Myocyte (in vitro differentiated cells): ENCODE measurements at places on chromosomes 2 and 18.

GRCh38 chr2:209413311-209414014 is 10.4 kb upstream of the MAP2 start:
- DNase-seq = no peak

GRCh38 chr2:105796131-105796638 is 51.5 kb downstream of the NCK2 start:
- no peak for DNase-seq

- DNase-seq = no peak
These were observed 16.0 kb downstream of the TET3 start for GRCh38 chr2:74000666-74001065.

GRCh38 chr2:18701981-18702380 is 112.6 kb upstream of the NT5C1B start:
- DNase-seq = peak; percentile 47

- DNase-seq = no peak
These were observed 176.1 kb downstream of the ZNF521 start for GRCh38 chr18:25175558-25176517.

DNA sequence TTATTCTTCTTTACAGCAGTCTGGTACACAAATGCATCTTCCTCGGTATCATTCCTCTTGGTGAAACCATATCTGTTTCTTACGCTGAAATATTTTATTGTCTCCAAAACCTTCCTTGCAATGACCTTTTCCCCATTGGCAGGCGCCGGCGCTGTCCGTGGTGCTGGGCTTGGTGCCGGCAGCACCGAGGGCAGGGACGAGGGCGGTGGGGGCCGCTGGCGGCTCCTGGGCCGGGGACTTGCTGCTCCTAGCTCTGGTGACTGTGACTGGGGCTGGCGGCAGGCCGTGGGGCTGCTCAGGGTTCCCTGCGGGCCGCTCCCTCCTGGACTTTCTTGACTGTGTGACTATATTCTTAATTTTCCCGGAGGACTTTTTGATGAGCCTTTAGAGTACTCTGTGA is 72.5 kb downstream of the GPR39 start:
- peak; percentile 41 for DNase-seq

DNA sequence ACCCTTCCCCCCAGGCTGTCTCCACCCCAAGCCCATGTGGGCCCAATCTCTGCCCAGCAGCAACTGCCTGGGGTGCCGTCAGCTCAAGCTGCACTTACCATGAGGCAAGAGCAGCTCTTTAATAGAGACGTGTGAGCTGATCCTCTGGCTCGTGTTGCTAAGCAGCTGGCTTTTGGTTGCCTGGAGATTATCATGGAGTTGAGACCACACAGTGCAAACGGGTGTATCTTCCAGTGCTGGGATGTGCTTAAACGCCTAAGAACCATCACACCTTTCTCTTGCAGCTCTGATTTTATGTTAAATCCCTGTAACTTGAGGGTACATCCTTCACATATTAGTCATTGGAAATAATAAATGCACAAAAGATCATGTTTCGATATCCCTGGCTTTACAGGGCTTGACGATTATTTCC is 271.1 kb downstream of the PRKCE start:
- peak; percentile 86 for DNase-seq

- DNase-seq = peak; percentile 80
These were observed 44.4 kb downstream of the FBLN7 start for GRCh38 chr2:112182581-112183034.

GRCh38 chr2:119469661-119470297 is 38.1 kb downstream of the TMEM37 start:
- peak; percentile 10 for DNase-seq

GRCh38 chr2:124501575-124502152 is 476.6 kb downstream of the CNTNAP5 start:
- DNase-seq = no peak

DNA sequence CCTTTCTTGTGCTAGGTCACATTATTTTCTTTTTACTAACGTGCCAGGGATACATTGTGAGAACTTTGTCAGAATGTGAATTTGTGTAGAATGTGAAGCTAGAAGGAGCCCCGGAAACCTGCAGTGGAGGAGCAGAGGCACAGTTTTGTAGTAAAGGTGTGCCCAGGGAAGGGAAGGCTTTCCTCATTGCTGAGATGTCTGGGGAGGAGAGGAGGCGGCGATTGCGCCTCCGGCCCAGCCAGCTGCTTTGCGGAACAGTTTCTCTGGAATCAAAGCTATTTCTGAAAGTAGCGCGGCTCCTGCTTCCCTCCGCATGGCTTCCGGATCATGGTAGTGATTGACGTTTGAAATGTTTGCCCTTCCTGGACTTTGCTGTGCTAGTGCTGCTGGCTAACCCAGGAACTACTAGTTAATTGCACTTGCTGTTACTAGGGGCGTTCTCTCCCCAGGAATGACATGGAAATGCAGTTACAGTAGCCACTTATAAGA is 83.1 kb upstream of the RBM44 start:
- no peak for DNase-seq

- DNase-seq = no peak
These were observed 1.5 kb downstream of the FASTKD1 start for GRCh38 chr2:169572189-169572588.

DNA sequence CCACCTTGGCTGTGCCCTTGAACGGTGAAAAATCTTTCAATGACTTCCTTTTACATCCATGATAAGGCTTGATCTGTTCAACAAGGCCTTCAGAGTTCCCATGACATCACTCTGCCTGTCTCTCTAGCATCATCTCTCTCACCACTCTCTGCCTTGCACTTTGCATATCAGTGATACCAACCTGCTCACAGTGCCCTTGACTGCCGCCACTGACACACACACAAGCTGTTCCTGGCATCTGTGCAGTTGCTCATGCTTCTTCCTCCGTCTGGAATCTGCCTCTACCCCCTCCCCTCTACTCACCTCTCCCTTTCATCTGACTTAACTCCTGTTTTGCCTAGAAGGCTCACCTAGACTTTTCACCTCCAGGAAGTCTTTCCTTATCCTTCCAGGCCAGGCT is 79.1 kb upstream of the SEC11C start:
- no peak for DNase-seq

- peak; percentile 75 for DNase-seq
These were observed 4.8 kb downstream of the SOX11 start for GRCh38 chr2:5696945-5697521.

DNA sequence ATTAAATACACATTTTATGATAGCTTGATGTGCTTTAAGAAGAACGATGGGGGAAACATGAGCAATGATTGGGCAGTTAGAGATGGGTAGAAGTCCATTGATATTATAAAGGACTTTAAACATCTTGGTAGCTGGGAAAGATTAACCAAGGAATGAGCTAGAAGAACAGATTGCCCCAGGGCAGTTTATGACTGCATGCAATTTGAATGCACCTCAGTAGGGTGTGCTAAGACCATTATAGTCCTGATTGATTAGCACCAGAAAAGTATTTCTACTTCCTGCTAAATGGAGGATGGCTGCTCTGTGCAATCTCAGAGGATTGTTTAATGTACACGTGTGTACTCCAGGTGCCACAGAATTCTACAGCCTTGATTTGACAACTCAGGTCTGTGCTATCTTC is 641.9 kb downstream of the CNTNAP5 start:
- DNase-seq = no peak

GRCh38 chr18:46319783-46320182 is 215.6 kb downstream of the HAUS1 start:
- no peak for DNase-seq

DNA sequence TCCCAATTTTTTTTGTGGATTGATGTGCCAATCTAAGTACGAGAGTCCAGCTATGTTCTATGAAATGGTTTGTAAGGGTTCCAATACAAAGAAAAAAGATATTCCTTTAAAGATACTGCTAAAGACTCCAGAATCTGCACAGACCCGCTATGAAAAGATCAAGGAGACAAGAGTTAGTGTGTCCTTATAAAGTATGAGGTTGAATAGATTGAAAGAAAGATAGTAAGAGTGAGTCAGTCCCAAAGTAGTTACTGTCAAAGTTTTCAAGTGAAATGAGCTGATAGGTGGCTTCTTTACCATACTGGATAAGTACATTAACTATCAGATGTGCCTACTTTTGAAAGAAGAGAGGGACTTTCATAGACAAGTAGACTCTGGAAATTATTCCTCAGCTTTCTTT is 17.9 kb upstream of the EHBP1 start:
- no peak for DNase-seq

GRCh38 chr18:39591649-39592048 is 2026.1 kb upstream of the CELF4 start:
- no peak for DNase-seq

DNA sequence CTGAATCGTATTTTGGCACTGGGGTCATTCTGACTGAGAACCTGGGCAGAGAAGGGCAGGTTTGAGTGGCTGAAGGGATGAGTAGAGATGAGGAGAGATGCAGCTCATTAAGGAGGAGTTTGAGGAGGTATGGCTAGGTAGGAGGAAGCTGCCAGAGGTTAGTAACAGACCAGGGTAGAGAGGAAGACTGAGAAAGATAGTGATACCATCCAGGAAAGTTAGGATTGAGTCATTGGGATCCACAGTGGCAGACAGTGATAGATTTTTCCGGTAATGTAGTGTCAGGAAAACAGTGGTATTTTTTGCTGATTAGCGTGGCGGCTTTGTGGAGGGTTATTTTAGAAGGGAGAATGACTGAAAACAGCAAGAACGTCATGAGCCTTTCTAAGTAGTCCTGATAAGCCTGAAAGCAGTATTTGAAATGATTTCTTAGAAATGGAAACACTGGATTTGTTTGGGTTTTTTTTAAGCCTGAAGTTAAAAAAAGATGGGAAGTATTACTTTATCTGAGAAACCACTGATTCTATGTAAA is 65.6 kb upstream of the STON1 start:
- no peak for DNase-seq

DNA sequence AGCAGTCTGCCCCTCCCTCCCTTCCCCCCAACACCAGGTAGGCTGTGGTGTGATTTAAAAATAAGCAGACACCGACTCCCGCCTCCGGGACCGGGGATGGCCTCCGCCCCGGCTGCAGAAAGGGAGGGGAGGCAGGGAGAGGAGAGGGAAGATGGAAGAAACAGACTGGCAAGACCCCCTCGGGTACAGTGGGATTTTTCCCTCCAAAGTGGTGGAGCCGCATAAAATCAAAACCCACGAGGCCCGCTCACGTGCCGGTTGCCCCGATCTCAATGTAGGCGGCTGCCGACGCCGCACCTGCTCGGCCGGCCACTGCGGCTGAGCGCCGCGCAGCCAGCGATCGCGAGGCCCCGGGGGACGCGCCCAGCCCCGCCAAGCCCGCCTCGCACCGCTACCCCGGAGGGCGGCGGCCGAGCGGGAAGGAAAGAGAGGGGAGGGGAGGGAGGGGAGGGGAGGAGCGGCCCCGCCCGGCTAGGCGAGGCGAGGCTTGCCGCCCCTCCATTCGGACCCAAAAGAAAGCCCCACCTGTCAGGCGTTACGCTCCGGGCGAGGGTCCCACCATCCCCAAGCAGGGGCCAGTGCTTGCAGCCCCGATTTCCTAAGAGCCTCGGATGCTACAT is 811 bp downstream of the ADD2 start:
- DNase-seq = no peak

DNA sequence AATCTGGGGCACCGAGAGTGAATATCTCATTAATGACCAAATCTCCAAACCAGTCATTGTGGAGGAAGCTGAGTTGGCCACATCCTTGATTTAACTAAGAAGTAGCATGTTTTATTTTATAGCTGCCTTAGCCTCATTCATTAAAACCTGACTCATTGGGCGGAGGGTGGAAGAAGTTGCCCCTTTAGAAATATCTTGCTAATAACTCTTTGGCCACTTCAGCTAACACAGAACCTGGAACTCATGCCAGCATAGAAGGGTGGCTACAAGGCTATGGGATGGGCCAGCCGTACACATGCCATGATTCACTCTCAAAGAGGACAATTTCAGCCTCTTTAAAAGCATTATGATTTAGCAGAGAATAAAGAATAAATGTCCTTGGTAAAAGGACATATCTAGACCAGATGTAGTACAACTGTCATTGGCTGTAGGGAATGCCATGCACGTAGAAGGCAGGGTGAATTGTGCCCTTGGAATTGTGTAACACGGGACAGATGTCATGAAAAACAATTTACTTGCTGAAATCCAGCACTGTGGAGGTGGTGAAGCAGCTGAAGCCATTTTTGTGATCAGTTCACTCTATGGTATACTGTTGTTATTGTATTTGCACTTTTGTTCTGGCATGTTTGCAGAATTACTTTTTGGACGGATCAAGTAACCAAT is 330.0 kb downstream of the PLCL1 start:
- no peak for DNase-seq

DNA sequence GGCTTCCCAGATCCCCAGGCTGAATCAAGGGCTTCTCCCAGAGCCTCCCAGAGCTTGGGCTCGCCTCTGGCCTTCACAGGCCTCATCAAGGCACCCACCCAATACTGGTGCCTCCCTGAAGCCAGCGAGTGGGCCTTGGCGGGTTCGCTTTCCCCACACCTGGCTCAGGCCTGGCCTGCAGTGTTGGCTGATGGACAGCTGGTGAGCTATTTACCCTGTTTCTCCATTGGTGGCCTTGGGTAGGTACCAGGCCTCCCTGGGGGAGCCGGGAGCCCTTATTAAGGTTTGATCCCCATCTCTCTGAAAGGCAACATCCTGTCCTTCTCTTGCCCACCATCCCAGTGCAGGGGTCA is 18.2 kb upstream of the DUSP2 start:
- DNase-seq = no peak

DNA sequence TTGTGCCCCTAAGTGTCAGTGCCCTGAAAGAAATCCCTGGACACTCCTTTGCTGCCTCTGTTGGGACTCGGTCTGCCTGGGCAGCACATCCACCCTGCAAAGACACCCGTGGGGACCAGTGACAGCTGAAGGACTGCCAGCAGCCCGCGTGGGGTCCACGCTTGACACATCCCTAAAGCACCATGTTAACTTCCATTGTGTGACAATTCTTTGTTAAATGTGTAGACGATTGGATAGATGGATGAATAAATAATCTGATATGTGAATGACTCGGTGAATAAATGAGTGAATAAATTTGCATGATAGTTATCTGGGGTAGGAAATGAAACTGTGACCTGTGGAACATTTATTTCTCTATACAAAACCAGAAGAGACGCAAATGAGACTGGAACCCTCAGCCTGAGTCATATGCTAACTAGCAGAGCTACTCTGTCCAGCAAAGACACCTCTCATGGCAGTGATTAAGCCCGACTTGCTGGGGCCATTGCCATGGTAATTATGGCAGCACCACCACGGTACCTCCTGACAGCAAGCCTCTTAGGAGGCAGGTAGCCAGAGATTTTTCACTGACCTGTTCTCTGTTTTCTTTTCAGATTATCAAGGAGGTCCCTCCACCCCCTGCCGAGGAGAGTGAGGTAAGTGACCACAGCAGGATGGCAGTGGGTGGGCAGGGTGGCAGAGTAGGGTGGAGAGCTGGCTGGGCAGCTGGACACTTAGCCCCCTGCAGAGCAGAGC is 156.8 kb downstream of the ANTXR1 start:
- DNase-seq = no peak

GRCh38 chr2:20177556-20178248 is 47.2 kb downstream of the SDC1 start:
- DNase-seq = no peak
